Dermis blood vessel endothelial cell (primary cell): ENCODE measurements at places on chromosomes 7 and 10.

- peak; percentile 43 for DNase-seq
Measured at GRCh38 chr7:142443216-142444010, 185.6 kb upstream of the PRSS58 start.

GRCh38 chr7:108367946-108368345 lies 88.3 kb downstream of the NRCAM start:
- peak; percentile 28 for DNase-seq

GRCh38 chr7:70416347-70416985 lies 715.5 kb upstream of the GALNT17 start:
- no peak for DNase-seq

DNA sequence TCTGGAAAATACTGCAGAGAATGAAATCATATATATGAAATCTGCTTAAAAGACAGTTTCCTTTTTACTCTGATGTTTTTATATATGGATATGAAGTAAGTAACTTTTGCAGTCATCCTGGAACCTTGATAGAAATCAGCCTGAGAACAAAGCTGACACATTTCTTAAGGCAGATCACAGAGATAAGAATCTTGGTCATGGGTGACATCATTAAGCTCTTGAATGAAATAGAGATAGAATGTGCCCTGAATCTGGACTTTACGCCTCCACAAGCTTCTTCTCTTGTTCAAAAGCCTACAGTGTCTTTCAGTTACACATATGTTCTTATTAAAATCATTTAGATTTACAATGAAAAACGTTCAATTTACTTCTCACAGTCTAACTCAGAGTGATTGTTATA lies 319.1 kb upstream of the CNTNAP2 start:
- DNase-seq: no peak

GRCh38 chr10:106830006-106830405 lies 334.5 kb downstream of the SORCS1 start:
- no peak for DNase-seq

DNA sequence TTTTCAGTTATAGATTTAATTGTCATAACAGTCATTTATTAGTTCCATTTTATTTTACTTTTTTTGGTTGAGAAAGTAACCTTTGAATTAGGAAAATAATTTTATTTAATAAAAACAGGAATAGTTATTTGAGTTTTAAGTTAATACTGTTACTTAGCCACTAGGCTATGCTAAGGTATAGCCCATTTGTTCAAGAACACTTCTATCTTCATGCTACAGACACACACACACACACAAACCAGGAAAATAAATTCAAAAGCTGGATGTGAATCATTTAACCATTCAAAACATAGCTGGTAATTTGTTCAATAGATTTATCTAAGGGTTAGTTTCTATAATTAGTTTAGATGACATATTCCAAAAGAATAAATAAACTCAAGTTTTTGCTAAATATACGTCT lies 148.4 kb downstream of the RNF133 start:
- peak; percentile 72 for DNase-seq

- no peak for DNase-seq
Measured at GRCh38 chr10:60171436-60172013, 218.2 kb downstream of the ANK3 start.

DNA sequence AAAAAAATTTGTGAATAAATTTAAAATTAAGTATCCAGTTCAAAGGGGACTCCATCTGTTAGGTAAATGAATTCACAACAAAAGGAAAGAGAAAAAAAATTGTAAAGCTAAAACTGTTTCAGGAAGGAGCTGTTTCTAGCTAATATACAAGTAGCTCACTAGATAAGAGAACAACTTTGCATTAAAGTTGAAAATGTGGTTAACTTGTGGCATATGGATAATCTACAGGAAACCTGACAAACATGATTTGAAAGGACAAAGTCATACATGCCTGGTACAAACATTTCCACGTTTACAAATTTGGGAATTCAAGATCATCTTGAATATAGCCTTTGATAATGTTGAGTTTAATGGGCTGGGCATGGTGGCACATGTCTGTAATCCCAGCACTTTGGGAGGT lies 8.9 kb downstream of the NT5C3A start:
- no peak for DNase-seq

DNA sequence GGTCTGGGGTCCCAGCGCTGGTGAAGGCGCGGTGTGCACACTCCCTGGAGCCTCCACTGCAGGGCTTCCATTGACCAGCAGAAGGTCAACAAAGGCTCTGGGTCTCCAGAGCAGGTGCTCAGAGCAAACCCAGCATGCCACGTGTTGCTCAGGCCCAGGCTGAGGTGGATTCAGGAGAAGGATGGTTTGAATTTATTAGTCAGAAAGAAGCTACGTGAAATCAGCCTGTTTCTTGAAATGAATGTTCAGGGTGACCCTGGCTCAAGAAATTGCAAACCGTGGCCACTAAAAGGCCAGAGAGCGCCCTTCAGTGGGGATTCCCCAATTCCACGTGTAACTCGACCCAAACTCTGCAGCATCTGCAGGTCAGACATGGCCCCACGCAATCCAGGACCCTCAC lies 82.7 kb upstream of the PFKP start:
- no peak for DNase-seq

DNA sequence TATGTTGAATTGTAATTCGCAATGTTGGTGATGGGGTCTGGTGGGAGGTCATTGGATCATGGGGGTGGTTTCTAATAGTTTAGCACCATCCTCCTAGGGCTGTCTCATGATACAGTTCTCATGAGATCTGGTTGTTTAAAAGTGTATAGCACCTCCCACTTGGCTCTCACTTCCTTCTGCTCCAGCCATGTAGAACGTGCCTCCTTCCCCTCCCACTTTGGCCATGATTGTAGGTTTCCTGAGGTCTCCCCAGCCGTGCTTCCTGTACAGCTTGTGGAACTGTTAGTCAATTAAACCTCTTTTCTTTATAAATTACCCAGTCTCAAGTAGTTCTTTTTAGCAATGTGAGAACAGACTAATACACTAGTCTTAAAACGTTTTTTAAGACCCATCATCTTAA lies 15.6 kb upstream of the HECW1 start:
- DNase-seq: no peak

DNA sequence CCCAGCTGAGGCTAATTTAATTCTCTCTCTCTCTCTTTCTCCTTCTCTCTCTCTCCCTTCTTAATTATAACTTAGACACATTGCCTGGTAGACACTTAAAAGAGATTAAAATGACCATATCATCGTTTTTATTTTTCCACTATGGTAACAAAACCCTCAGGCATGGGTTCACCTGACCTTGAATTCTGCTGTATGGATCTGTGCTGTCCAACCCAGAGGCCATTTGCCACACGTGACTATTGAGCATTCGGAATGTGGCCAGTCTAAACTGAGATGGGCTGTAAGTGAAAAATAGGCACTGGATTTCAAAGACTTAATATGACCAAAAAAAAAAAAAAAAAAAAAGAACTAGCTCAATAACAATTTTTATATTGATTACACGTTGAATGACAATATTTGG lies 93.6 kb downstream of the NHLRC2 start:
- no peak for DNase-seq

- no peak for DNase-seq
Measured at GRCh38 chr7:140611641-140612040, 29.0 kb downstream of the DENND2A start.

GRCh38 chr10:80512031-80512526 lies 25.6 kb upstream of the SH2D4B start:
- no peak for DNase-seq
